Retinal pigment epithelial cell (primary cell): ENCODE measurements at places on chromosomes 2 and 18.

- no peak for DNase-seq
Measured at GRCh38 chr2:80058562-80058961, 246.0 kb downstream of the LRRTM1 start.

GRCh38 chr2:104938231-104938941 lies 84.5 kb downstream of the POU3F3 start:
- no peak for DNase-seq

- no peak for DNase-seq
Measured at GRCh38 chr2:652881-653480, 24.2 kb downstream of the TMEM18 start.

GRCh38 chr18:32661486-32662299 lies 111.1 kb downstream of the KLHL14 start:
- DNase-seq = peak; percentile 89

DNA sequence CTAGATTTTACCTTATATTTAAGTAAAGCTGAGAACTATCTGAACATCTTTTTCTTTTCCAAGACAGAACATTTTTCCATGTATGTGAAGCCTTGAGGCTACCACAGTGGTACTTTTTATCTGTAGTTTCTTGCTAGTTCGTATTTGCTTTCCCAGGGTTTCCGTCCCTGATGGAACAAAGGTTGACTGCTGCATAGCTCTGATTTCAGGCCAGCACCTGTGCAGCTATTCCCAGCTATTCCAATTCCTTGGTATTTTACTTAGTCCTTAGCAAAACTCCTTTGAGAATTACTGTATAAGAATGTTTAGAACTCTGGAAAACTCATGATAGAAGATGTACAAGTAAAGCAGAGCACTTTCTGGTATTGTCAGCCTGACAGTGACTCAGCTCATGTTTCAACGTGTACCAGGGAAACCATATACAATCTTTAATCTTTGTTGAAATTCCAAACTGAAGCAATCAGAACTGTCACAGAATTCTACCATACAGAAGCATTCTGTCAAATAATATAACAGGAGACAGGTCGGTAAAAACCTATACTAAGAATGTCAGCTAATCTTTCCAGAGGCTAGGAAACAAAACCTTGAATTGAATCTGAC lies 162.2 kb downstream of the PKP4 start:
- no peak for DNase-seq

- DNase-seq = no peak
Measured at GRCh38 chr2:184769023-184769422, 170.7 kb downstream of the ZNF804A start.

- no peak for DNase-seq
Measured at GRCh38 chr18:5052491-5052890, 144.6 kb downstream of the AKAIN1 start.

DNA sequence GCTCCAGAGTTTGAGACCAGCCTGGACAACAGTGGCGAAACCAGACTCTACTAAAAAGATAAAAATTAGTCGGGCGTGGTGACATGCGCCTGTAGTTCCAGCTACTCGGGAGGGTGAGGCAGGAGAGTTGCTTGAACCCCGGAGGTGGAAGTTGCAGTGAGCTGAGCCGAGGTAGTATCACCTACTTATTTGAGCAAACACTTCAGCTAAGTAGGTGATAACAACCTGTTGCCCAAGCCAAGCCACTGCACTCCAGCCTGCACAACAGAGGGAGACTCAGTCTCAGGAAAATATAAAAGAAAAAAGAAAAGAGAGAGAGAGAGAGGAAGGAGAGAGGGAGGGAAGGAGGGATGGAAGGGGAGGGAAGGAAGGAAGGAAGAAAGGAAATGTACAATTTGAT lies 21.3 kb downstream of the FER1L5 start:
- DNase-seq = no peak
